NCI-H1417 treated with DMSO at 0.1 percent for 48 hours (cell line): ENCODE measurements at places on chromosomes 6 and 20.

GRCh38 chr20:3045042-3045815 lies 623 bp upstream of the MRPS26 start:
- DNase-seq: no peak

DNA sequence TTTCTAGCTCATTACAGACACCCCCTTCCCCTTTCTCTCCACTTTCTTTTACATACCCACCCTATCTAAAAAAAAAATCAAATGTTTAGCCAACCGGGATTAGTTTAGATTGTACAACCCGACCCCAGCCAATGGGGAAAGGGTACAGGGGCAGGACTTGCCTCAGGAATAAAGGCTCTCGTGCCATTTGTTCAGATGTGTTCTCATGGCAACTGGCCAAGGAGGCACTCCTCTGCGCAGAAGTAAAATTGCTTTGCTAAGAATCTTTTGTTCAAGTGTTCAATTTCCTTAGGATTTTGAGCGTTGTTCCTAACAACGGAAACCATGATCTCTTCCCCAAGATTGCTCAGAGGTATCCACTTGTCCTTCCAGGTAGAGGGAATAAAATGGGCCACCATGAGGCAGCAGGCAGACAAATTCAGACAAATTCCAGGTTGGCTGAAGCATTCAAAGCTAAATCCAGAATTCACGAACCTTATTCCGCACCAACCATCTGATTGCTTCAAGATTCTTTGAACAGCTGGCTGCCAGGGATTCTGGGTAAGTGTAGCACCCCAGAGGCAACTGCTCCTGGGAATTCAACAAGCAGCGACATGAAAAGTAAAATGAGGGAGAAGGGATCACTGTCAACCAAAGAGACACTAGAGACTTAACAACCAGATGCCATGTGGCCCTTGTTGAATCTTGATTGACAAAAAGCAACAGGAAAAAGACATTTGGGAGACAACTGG lies 431.8 kb downstream of the PREX1 start:
- no peak for DNase-seq

DNA sequence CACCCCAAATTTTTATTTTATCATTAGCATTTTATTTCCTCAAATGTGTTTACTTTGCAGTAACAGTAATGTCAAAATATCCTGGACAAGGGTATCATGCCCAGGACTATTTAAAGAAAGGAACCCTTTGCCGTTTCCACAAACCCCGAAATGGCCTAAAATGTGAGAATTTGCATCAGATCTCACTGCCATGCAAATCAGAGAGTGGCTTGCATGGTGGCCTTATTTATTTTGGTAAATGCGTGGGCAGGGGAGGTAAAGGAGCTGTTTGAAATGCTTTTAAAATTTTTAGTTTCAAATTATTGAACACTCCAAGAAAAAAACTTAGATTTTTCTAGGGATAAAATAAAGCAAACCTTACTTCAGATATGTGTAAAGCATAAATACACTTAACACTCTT lies 43.8 kb downstream of the ADAT2 start:
- no peak for DNase-seq

GRCh38 chr20:51366155-51366886 lies 176.2 kb downstream of the NFATC2 start:
- DNase-seq: no peak

GRCh38 chr20:59518881-59519706 lies 85.2 kb upstream of the PHACTR3 start:
- DNase-seq: peak; percentile 17

DNA sequence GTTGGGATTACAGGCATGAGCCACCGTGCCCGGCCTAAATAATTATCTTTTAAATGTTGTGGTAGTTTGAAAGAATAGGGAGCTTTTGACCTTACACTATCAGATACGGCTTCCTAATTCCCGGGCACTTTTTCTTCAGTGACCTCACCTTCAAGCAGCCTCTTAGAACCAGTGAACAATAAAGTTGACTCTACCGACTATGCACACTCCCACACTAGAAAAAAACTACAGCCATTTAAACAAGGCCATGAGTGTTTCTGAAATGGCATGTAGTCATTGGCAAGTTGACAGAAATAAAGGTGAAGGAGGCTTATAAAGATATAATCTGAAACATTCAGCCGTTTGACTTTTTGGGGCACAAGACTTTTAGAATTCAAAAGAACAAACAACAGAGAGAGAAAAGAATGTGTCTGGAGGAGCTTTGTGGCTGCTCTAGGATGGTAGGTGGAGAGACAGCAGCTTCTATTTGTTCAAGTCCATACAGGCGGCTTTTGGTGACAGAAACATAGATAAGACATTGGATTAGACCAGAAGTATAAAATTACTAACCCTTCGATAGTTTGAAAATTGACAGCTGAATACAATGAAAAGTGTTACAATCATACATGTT lies 75.2 kb downstream of the GJA1 start:
- no peak for DNase-seq

- DNase-seq: no peak
Observed at GRCh38 chr6:11092668-11093375, 812 bp upstream of the SMIM13 start.

GRCh38 chr20:51237791-51238190 lies 214.9 kb upstream of the KCNG1 start:
- no peak for DNase-seq

DNA sequence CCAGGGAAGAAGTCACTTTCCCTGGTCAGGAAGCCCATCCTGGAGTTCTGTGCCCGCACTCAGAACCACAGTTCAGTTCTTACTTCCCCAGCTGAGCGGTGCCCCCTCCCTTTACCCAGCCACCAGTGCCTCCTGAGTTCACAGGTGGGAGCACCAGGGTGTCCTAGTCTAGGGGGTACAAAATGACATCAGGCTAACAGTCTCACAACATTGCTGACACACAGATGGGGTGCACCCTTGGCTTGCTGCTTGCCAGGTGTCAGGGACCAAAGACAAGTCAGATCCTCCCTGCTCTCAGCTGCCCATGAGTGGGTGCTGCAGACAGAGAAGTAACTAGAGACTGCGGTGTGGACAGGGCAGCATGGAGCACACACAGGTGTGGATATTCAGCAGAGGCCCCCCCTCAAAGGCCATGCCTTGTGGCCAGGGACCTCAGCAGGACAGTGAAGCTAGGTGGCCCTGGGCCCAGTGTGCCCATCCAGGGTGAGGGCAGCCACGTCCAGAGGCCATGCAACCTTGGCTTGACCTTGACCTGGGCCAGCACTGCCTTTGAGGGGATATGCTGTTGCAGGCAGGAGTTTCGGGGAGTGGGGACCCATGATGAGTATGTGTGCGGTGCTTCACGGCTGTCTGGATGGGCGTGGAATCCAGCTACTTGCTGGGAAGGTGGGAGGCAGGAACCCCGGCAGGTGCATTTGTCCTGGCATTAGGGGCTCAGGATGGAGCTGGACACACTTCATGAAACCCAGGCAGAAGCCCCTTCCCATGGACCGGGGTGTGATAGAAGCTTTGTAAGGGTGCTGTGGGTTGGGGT lies 110.4 kb upstream of the FRMD1 start:
- no peak for DNase-seq

- no peak for DNase-seq
Observed at GRCh38 chr20:38935967-38936407, 9.8 kb downstream of the FAM83D start.

DNA sequence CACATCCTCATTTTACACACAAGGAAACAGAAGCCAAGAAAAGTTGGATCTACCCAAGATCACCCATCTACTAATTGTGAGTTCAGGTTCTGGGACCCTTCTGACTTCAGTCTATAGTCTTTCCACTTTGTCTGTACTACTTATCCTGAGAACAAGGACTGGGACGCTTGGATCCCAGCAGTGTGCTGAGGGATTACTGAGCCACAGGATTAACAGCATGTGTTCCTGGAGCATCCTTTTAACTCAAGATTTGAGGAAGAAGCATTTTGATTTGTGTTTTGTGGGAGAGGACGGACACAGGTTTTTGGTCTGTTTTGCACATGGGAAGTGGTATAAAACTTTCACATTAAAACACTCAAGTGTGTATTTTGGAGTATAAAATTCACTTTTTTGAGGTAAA lies 4.4 kb downstream of the ENPP4 start:
- DNase-seq: no peak

DNA sequence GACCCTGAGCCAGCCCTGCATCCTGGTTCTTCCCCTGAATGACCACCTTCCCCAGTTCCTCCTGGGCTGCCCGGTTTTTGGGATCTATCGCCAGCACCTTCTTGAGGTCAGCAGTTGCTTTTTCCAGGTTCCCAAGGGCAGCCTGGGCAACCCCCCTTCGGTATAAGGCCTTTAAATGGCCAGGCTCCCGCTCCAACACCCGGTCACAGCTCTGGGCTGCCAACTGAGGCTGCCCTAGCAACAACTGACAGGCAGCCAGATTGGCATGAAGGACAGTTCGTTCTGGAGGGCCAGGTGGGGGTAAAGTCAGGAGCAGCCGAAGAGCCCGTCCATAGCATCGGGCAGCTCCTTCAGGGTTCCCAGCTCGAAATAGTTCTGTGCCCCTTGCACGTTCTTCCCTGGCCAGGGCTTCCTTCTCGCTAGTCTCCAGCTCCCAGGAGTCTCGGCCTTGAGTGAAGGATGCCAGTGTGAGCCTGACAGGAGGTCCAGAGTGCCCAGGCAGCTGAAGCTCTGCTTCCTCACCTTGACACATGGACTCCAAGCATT lies 778 bp upstream of the ATF6B start:
- DNase-seq: no peak

DNA sequence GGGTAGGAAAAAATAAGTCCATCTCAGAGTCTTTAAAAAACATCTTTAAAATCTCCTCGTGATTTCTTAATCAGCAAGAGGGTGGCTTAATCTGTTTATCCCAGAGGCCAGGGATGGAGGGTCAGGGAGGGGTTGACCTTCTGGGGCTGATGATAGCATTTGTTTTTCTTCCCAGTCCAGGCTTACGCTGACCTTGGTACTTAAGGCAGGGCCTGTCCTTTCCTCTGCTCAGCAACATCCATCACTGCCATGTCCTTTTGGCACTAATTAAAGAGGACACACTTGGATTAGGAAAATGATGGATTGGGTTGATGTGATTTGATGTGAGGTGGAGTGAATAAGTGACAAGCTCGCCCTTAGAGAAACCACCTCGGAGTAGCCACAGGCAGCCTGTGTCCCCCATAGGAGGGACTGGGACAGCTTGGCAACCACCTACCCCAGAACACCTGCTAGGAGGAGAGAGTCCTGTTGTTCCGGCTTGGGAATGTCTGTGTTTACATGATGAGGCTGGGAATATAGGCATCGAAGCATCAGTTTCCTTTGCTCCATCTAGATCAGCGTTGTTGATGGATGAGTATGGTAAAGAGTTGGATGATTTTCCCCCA lies 44.2 kb downstream of the PHACTR3 start:
- no peak for DNase-seq

- DNase-seq: no peak
Observed at GRCh38 chr20:41234546-41234945, 83.0 kb downstream of the ZHX3 start.

GRCh38 chr6:44478158-44478557 lies 90.7 kb downstream of the CDC5L start:
- no peak for DNase-seq

GRCh38 chr6:101294051-101294638 lies 99.4 kb upstream of the GRIK2 start:
- DNase-seq: no peak

DNA sequence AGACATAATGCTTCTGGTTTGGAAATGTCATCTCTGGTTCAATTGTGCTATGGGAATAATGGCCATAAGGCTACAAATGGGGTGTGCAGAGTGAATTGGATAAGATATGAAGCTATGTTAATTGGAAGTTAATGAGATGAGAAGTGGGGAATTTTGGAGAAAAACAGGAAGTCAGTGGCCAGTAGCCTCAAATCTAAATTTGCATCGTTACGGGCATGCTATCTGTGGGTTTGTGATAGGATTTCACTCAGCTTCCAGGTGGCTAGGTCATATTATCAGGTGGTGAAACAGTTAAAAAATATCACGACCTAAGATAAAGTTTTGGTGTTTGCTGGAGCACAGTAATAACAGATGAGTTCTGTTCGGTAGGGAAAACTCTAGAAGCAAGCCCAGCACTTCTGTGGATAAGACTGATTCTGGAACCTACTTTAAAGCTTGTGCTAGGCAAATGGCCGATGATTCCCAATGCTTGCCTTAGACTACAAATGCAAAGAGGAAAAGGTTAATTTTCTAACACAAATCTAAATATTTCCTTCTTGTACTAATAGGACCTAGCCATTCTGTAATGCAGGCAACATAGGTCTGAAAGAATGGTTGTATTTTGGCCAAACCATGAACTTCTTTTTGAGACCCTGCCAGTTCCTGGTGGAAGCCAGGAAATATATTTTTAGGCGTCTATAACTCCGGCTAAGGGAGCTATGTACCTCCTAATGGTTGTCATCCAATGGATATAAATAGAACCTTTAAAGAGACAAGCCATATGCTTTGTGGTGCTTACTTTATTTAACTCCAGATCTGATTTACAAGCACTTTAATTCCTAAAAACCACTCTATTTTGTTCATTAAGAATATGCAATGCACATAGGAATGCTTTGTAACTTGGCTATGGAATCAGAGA lies 111.0 kb downstream of the PLCB1 start:
- no peak for DNase-seq

DNA sequence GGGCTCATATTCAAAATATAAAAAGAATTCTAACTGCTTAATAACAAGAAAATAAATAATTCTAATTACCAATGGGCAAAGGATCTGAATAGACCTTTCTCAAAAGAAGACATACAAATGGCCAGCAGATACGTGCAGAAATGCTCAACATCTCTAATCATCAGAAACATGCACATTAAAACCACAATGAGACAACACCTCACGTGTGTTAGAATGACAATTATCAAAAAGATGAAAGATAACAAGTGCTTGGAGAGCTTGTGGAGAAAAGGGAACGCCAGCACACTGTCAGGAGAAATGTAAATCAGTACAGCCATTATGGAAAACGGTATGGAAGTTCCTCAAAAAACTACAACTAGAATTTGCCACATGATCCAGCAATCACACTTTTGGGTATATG lies 53.6 kb downstream of the MBOAT1 start:
- DNase-seq: no peak

GRCh38 chr6:13471184-13471583 lies 16.2 kb downstream of the GFOD1 start:
- no peak for DNase-seq

GRCh38 chr6:26216886-26217713 lies 129.9 kb downstream of the HFE start:
- peak; percentile 70 for DNase-seq

DNA sequence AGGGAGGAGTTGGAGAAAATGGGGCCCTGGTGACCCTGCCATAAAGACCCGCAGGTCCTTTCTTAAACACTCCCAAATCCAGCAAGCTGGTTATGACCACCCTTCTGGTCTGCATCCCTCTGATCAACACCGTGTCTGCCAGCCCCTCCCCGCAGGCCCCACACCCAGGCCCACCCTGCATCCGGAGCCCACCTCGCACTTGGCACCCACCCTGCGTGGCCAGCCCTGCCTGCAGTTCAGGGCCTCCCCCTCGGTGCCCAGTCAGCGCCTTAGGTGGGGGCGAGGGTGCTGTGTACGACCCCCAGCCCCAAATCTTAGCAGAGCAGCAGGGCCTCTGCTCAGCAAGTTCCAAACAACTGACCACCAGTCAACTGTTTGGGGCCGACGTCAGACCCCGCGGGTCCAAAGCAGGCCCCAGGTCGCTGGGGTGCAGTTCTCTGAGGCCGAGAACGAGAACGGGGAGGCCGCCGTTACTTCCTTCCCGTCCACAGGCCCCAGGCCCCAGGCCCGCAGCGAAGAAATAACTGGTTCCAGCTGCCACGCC lies 1.2 kb downstream of the ACSS1 start:
- no peak for DNase-seq
